Stimulated activated CD8-positive, alpha-beta memory T cell treated with anti-CD3 and anti-CD28 coated beads, Interleukin-15, amount 100 ng/mL, for 48 hours (primary cell): ENCODE measurements at places on chromosomes 16 and 17.

- no peak for DNase-seq
These were observed 130.5 kb downstream of the MAF start for GRCh38 chr16:79469999-79470398.

DNA sequence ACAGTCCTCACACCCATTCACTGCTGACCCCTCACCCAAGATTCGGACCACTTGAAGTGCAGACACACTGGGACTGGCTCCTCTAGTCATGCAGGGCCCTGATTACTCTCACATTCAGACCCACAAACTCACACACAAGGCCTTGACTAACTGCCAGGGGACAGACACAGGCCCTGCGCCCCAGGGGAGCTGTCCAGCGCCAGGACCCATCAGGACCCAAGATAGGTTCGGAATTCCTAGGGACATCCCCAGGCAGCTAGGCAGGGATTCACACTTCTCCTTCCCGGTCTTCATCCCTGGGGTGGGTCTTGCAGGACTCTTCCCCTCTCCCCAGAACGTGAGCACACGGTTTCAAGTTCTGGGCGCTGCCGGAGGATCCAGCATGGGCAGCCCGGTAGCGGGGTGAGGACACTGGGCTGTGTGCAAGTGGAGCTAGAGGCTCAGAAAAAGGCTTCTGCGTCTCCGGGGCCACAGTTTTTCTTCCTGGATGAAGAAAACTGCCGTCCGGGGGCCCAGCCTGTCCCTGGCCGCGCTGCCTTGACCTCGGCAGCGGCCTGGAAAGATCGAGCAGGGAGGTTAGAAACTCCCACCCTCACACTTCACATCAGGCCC lies 1.6 kb downstream of the SEZ6 start:
- no peak for DNase-seq

GRCh38 chr16:51150888-51151320 lies at the start of gene SALL1:
SALL1 (minus strand) TSS chr16:51151270; CDS start chr16:51151241, 29 bp downstream.
- DNase-seq = no peak

GRCh38 chr16:86512301-86512859 lies 2.1 kb downstream of the FOXF1 start:
- DNase-seq = no peak

DNA sequence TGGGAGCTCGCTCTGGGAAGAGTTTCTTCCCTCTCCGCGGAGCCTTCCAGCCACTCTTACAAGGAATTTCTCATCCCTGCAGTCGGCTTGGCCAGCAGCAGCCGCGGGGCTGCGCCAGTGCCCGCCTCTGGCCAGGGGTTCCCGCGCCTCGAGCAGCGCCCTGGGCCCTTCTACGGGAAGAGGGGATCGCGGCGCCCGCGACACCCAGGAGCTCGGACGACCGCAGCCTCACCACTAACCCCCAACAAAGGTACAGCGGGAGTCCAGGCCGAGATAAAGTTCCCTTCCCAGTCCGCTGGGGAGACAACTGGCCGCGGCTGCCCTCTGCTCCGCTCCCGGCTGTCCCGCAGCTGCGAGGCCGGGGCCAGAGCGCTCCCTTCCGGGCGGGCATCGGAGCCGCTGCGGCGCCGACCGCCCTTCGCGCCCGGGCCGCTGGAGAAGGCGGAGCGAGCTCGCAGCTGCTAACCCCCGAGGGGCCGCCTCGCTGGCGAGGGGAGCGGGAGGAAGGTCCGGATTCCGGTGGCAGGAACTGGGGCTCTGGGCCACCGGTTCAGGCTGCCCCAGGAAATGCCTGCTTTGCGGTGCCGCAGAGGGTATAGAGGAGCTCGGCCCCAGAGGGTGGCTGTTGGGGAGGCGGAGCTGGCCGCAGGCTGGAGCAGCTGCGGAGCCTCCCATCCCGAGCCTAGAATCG lies 3.6 kb upstream of the HS3ST3B1 start:
- DNase-seq = no peak

GRCh38 chr17:54906683-54907082 lies 6.0 kb downstream of the TOM1L1 start:
- no peak for DNase-seq
